ENCODE measurements at places on chromosomes 2 and 18.

GRCh38 chr2:241935314-241935713, 65.8 kb downstream of the RTP5 start:
- DNase-seq, result no peak

- DNase-seq, result no peak
Observed at GRCh38 chr18:57950542-57950941, 93.5 kb upstream of the NEDD4L start.

GRCh38 chr2:174202188-174202587, 46.1 kb downstream of the OLA1 start:
- no peak for DNase-seq

- peak; percentile 50 for DNase-seq
Observed at GRCh38 chr2:170715062-170715931, at the start of gene SP5. Gene SP5, plus strand, starts transcription at chr2:170715337. Its CDS starts 176 bp downstream, at chr2:170715513.

- DNase-seq, result no peak
Observed at GRCh38 chr2:7824211-7824610, 857.6 kb upstream of the ID2 start.

DNA sequence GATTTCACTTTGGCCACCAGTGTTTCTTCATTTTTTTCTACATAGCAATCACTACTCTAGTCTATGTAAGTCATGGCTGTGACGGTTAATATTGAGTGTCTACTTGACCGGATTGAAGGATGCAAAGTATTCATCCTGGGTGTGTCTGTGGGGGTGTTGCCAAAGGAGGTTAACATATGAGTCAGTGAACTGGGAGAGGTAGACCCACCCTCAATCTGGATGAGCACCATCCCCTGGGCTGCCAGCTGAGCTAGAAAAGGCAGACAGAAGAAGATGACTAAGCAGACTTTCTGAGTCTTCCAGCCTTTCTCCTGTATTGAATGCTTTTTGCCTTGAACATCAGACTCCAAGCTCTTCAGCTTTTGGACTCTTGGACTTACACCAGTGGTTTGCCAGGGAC, 265.0 kb upstream of the SLC8A1 start:
- DNase-seq, result peak; percentile 69

DNA sequence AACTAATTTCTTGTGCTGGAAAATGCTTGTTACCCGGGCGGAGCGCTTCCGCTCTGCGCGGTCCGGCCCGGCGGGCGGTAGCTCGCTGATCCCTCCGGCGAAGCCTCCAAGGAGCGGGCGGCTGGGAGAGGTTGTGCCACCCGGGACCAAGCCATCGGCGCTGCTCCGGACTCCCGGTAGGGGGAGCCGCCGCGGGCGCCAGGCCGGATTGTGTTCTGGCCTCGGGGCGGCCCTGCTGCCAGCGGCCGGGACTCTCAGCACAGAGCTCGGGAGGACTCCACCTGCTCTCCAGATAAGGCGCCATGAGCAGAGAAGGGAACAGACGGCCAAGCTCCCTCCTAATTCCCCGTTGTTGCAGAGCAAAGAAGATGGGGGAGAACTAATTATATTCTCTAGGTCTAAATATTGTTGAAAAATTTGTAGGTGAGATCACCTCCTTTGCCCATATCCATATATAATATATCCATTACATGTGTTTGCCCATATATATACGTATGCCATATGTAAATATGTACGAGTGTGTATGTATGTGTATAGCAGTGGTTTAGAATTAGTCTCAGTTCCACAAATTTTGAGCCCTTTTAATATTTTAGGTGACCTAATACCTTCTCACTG, 13.8 kb upstream of the SATB2 start:
- DNase-seq, result peak; percentile 26

DNA sequence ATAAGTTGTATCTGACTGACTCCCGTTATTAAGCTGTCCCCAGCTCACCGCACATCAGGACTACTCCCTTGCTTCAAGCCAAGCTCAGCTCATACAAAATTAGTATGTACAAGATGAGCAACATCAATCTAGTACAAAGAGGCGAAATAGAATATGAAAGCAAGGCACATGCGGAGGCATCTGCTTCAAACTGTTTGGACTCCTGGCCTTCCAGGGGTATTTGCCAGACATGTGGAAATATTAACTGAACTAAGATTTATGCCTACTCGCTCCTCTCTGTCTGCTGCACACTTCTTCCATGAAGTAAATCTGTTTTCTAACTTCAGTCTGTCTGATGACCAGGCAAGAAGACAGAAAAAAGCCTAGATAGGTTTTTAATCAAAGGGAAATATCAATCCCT, 499.8 kb downstream of the PID1 start:
- DNase-seq, result no peak

DNA sequence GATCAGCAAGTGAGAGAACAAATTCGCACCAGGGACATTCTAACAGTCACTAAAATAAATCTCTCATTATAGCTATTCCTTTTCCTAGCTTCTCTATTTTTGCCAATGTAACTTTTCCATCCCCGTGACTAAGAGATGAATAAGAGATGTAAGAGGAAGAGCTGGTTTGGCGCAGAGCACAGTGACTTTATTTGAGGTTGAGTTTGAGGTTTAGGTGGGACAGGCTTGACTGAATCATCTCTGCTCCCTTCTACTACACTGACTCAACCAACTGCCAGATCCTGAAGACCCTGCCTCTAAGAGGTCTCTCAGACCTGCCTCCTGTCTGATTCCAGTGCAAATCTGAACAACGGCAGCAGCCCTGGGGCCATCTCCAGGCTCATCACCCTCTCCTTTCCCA, 28.0 kb downstream of the RFX8 start:
- peak; percentile 97 for DNase-seq

DNA sequence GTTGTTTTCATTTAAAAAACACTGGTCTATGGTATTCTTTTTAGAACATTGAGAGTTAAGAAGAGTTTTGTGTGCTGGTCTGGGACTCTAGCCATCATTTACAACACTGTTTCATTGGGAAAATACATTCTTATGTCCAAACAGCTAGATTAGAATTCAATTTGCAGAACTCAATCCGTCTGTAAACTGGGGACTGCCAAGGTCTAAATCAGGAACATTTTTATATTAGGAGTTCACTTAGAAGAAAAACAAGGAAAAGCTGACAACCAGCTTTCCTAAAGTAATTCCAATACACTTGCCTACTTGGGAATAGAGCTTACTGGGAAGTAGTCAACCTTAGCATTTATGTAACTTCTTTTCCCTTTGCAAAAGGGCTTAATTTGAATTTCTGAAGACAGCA, 91.5 kb upstream of the RNF152 start:
- DNase-seq, result no peak

DNA sequence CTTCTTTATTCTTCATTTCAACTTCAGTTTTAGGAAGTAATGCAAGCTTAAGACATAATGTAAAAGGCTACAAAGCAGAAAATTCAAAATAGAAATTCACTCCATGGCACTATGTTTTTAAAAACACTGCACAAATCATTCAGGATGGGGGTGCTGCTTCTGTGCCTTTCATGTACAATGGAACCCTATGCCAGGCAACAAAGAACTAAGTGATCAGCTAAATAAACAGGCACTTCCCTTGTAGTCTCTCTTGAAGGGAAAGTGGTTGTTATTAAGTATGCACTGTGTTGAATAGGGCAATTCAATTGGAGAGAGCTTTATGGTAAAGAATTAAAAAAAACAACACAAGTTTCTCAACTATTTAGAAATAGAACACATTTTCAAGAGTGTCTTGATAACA, 10.9 kb upstream of the ERBB4 start:
- no peak for DNase-seq

GRCh38 chr2:106892048-106892447, 6.1 kb upstream of the ST6GAL2 start:
- no peak for DNase-seq

GRCh38 chr2:158967114-158967730, 1.2 kb upstream of the TANC1 start:
- no peak for DNase-seq

DNA sequence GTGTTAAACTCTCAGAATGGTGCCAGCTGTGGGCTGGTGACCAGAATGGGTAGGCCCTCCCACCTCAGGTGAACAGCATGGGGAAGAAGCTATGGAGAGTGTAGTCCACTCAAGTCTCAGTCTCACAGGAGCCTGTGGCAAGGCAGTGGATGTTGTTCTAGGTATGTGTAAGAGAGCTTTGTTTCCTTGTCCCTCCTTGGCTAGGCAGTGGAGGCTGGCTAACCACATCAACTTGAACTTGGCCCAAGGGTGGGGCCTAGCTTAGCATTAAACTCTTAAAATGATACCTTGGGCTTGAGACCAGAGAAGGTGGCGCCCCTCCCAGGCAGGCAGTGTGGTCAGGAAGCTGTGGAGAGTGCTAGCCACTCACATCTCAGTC, 53.2 kb upstream of the SLC4A10 start:
- DNase-seq, result no peak

DNA sequence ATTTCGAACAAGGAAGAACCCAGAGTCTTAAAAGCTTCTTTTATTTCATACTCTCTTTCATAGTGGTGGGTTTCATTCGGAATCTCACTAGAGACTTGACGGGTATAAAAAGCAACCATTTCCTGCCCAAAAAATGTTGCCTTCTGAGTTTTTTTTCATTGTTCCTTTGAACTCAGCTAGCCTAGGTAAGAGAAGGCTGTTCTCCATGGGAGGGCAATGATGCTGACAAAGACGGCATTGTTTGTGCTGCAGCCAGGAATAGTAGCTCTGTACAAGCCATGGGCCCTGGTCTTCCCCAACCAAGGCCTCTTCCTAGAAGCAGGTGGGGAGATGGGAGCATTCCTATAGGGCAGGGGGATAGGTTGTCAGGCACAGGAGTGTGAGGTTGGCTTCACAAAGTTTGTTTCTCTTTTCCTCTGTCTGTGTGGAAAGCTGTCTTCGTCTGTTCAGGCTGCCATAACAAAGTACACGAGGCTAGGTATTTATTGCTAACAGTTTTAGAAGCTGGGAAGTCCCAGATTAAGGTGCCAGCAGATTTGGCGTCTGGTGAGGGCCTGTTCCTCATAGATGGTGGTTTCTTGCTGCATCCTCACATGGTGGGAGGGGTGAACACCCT, 405.1 kb downstream of the NBAS start:
- no peak for DNase-seq

- DNase-seq, result no peak
Observed at GRCh38 chr2:98900721-98901120, 35.3 kb downstream of the CRACDL start.

GRCh38 chr2:194745557-194746146, 911.4 kb upstream of the SLC39A10 start:
- DNase-seq, result no peak

DNA sequence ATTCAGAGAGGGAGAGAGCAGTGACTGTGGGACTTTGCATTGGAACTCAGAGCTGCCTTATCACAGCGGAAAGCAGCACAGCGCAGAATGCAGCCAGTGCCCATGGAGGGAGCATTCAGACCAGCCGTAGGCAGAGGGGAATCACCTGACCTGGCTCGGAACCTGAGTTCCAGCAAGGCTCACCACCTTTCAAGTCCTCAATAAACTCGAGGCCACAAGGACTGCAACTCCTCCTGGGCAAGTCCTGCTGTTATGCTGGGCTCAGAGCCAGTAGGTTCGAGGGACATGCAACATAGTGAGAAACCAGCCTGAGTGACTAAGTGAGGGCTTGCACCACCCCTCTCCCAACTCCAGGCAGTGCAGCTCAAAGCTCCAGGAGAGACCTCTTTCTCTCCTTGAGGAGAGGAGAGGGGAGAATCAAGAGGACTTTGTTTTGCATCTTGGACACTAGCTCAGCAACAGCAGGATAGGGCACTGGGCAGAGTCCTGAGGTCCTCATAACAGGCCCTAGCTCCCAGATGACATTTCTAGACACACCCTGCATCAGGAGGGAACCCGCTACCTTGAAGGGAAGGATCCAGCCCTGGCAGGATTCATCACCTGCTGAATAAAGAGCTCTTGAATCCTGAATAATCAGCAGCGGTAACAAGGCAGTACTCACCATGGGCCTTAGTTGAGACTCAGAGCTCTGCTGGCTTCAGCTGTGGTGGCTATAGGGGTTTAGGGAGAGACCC, 136.8 kb upstream of the OTOS start:
- no peak for DNase-seq

DNA sequence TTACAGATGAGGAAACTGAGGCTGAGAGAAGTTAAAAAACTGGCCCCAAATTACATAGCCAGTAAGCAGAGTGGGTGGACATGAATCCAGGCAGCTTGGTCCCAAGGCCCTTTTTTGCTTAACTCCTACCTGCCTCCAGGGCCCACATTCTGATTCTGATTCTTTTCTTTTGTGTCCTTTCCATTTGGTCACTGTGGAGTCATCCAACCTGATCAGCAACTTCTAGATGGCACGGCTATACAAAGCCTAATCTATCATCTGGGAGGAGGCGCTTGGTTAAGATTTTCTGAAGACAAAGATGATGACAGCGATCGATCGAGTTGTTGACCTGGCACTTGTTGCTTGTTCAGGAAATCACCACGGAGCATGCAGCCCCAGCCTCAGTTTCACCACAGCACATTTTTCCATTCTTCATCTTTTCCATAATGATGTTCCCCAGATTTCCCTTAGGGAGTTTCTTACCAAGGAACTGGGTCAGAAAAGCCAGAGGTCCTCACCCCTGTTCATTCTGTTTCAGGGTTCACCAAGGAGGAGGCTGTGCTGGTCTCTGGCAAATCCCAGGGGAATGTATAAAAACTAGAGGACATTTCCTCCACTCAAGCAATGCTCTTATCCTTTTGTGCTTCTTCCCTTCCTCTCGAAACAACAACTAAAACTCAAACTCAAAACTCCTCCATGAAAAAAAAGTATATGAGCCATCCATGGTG, 6.9 kb upstream of the IGFBP2 start:
- DNase-seq, result no peak

DNA sequence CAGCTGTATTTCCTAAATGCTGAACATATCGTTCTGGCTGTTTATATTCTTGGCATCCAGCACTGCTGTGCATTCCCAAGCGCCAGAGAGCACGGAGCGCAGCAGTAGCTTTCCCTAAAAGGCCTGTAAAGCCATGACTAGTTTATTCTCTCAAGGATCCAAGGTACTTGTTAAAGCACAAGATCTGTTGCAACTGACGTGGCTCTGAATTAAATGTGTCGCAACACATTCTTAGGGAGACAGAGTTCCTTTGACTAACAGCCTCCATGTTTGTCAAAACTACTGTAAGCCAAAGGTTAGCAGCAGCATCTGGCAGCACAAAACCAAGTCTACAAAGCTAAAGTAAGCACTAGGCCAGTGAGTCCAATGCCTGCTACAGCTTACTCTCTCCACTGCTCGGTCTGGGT, 188.6 kb upstream of the FN1 start:
- DNase-seq, result no peak

DNA sequence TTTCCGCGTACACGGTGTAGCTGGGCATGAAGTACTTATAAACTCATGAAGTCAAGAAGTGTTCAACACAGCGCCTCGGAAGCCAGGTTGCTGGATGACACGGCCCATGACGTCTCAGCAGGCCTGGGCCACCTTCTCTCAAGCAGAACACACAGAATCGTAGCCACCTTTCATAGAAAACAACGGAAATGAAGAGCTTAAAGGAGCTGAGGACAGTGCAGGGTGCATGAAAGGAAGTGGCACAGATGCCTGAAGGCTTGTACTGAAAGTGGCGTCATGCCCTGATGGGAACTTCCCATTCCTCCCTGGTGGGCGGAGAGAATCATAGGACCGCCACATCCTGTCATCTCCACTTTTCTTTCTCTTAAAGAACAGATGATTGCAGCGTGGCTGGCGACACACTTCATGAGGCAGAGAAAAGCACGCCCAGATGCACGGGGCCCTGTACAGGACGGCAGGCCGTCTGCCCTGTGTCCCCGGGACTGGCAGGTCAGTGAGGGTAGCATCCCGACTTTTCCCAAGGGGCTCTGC, 31.1 kb downstream of the HDAC4 start:
- DNase-seq, result no peak

All from RCC 7860 (cell line).